G401 (cell line): ENCODE measurements at places on chromosomes 11 and 22.

DNA sequence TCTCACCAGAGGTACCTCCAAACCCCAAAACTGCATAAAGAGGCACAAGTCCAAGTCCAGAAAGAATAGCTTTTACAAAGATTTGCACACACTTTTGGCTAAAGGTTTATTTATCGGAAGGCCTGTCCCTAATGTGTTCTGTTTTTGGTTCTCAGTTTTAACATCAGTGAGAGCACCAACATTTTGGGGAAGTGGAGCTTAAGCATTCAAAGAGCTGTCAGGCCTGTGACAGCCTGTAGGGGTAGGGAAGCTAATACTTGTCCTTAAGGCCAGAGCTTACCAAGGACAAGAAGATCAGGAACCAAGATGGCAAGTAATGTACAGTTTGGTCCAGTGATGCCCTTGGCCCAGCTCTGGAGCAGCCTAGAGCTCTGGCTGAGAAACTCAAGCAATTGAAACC, 38.9 kb upstream of the SCUBE2 start:
- DNase-seq = no peak

- DNase-seq = peak; percentile 59
Measured at GRCh38 chr11:96306933-96307775, 35.8 kb downstream of the MAML2 start.

DNA sequence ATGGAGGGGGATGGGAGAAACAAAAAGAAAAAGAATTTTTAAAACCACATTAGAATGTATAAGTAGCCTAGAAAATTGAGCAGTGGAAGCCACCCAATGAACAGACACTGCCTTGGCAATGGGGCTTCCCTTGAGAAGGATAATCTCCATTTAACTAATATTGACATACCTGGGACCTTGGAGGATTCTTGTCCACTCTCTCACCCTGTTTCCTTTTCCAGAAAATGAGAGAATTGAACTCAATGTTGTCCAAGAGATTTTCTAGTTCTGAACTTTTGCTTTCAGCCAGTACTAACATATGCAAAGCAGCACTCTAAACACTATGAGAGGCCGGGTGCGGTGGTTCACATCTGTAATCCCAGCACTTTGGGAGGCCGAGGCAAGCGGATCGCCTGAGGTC, 524 bp downstream of the MS4A8 start:
- no peak for DNase-seq

DNA sequence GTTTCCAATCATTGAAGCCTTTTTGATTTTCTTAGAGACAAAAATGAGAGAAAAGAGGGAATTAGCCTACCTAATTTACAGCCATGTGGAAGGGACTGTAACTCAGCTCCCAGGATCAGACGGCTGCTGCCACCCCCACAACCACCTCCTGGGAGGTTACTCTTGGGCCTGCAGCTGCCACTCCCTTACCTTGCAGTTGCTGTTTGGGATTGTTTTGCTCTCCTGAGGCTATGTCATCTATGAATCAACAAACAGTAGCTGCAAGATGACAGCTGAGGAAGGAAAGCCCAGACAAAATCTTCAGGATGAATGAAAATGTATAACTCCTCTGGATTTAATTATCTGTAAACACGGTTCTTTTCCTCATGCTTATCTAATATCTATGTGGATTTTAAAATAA, 28.0 kb upstream of the ZC3H12C start:
- DNase-seq = no peak

GRCh38 chr11:67542169-67542568, 18.9 kb upstream of the CABP2 start:
- DNase-seq = no peak

DNA sequence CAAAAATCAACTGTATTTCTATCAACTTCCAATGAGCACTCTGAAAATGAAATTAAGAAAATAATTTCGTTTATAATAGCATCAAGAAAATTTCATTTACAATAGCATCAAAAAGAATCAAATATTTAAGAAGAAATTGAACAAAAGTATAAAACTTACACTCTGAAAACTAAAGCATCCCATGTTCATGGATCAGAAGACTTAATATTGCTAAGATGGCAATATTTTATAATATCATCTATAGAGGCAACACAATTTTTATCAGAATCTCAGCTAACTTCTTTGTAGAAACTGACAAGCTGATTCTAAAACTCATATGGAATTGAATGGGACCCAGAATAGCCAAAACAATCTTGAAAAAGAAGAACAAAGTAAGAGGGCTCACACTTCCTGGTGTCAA, 19.9 kb downstream of the NUP160 start:
- no peak for DNase-seq

DNA sequence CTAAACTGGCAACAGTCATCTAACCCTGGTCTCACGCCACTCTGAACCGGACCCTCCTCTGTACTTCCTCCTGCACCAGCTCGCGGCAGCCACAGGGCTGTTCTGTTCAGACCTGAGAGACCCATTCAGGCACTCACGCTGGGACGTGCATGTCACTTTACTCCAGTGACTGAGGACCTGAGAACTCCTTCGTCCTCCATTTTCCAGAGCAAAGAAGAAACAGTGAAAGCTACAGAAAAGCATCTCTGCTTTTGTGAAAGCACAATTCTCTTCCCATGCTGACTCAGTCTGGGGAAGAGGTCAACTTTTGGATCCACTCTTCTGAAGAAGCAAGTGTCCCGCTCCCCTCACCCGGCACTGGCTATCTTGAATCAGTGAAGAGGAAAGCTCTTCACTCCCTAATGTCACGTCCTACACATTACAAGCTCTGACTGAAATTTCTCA, 24.5 kb downstream of the PISD start:
- no peak for DNase-seq

- peak; percentile 67 for DNase-seq
Measured at GRCh38 chr22:38781033-38781432, 12.9 kb downstream of the DNAL4 start.

DNA sequence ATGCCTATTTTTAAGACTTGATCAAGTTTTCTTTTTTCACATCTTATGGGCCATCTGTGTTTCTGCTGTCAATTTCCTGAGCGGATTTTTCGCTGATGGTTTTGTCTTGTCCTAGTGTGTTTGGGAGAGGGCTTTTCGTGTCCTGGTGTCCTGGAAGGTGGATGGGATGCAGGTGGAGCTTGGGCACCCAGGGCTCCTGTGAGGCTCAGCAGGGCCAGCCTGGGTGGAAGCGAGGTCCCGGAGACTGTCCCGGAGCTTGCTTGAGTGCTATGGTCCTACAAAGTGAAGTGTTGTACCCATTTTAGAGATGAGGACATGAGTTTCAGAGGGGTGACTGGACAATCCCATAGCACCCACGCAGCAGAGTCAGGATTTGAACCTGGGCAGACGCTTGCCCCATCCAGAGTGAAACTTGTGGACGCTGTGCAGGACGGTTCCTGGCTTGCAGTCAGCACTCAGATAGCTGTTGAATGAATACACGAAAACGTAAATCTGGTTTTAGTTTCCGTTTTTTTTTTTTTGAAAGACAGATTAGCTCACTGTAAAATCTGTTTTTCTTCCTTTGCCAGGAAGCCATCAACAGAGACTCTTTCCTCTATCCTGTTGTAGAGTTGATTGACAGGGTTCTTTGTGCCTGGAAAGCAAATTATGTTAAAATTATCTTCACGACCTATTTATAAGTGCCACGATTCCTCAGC, 64.1 kb downstream of the TBC1D22A start:
- no peak for DNase-seq

- peak; percentile 55 for DNase-seq
Measured at GRCh38 chr22:41382610-41383009, 868 bp downstream of the TEF start.

DNA sequence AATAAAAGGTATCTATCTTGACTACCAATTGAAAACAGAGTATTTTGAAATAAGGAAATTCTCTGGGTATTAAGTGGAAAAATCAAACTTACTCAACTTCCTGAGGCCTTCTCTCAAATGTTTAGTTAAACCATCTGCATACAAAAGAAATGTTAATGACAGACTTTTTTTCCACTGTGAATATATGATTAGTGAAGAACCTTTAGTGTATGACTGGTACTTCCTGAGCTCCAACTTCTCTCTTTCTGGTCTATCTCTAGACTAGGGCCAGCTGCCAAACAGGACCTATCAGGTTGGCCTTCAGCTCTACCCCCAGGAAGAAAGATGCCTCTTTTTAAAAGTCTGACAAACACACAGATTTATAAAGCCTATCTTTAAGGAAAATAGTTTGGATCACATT, 68.8 kb upstream of the SCUBE2 start:
- no peak for DNase-seq

GRCh38 chr11:91100427-91100826, 877.6 kb upstream of the CHORDC1 start:
- DNase-seq = no peak

DNA sequence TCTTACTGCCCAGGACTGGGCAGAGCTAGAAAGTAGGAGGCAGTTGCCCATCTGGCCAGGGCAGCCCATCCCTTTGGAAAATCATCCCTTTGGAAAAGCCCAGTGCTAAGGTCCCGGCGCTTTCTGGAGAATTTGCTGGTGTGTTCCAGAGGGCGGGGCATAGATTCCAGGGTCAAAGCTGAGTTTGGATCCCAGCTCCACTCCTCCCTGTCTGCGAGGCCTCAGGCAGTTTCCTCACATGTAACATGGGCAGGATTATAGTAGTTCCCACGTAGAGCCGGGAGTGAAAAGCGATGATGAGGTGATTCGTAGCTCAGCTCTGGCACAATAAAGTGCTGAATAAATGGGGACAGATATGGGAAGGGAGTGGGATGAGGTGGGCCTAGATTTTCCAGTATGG, 31.4 kb upstream of the LRRC10B start:
- no peak for DNase-seq

DNA sequence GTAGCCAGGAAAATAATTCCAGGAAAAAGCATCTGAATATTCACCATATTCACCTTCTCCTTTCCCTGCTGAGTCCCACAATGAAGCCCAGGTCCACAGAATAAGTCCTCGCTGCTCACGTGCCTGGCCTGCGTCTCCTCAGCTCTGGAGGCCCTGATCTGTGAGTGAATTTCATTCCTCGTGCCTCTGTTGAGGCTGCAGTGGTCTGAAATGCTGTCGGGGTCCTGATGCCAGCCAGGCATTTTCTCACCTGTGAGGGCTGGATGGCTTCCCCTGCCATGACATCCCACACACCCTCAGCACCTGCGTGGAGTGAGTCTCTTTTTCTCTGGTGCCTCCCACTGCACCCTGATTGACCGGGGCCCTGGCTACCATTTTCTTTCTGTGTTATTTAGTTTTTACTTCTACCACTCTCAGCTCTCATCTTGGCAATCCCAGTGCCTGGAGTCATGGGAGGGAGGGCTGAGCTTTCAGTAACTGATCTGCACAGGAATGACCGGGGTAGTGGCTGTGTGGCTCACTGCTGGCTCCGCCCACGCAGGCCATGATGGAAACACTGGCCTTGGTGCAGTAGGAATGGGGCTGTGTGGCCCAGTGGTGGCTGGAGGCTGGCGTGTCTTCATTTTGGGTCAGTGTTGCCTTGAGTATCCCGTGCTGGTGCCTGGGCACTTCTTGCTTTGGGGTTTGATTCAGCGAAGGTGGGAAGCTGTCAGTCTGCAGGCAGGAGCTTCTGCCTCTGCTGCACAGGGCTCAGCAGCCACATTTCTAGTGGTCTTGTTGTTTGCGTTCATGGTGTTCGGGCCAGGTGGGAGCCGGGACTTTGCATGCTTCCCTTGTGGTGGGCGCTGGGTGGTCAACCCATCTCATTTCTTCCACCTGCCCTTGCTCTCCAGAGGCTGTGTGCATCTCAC, 807.2 kb downstream of the TBC1D22A start:
- no peak for DNase-seq

DNA sequence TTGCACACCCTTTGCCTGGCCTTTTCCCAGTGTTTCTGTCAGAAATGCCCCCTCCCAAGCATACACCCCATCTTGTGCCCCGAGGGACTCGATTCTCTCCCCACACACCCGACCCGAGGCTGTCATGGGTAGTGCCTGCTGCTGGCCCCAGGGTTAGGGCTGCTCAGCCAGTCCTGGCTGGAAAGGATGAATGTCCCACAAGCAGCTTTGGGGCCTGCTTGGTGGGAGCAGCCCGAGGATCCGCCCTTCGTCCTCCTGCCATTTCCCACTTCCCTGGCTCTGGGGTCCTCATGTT, 55.0 kb upstream of the PRODH start:
- DNase-seq = no peak

DNA sequence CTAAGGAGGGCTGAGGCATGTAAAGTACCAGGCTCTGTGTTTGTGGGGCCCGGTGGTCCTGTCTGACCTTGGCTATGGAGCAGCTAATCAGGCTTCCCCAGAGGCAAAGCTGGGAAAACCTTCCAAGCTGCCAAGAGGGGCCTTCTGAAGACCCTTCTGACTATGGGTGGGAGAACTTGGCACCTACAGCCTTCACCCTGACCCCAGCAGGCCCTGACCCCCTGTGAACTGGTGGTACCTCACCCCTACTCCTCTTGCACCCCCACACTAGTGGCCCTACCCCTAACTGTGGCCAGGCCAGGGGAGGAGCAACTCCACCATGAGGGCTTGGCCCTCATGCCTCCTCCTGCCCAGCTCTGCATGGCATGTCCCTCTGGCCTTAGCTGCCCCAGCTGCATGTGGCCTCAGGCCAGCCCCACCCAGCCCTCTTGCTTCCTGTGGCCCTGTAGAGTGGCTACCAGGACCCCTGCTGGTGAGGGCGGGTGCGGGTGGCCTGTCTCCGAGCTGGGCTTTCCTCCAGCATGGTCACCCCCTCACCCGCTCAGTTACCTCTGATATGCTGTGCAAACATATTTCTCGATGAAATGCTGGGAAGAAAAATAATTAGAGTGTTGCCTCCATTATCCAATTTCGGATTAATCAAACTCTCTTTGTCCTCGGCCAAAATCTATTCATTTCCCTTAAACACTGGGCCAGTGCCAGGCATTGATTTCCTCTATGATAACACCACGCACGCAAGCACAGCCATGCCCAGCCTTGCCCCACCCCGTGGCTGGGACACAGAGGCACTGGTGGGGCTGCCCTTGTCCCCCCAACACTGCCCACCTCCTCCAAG, 7.5 kb downstream of the GNAZ start:
- DNase-seq = no peak

DNA sequence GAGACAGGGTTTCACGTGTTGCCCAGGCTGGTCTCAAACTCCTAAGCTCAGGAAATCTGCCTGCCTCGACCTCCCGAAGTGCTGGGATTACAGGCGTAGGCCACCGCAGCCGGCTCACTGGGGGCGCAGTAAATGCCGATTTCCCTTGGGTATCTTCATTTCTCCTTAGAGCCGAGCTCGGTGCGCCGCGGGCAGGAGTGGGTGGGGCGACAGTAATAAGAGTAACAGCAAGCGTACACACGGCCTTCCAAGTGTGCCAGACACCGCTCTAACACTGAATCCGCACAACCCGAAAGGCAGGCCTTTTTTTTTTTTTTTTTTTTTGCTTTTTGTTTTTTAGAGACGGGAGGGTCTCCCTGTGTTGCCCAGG, 500 bp upstream of the ADSL start:
- no peak for DNase-seq
